BE2C (cell line): ENCODE measurements at places on chromosomes 12 and 14.

GRCh38 chr12:127343940-127344339 is 923.0 kb upstream of the TMEM132C start:
- no peak for DNase-seq

GRCh38 chr12:42868291-42868690 is 278.7 kb upstream of the PRICKLE1 start:
- DNase-seq: no peak

GRCh38 chr12:21825886-21826617 is 51.5 kb upstream of the KCNJ8 start:
- DNase-seq: no peak

- no peak for DNase-seq
Measured at GRCh38 chr14:104678346-104678745, 11.1 kb upstream of the INF2 start.

GRCh38 chr14:102078831-102079699 is 7.8 kb downstream of the HSP90AA1 start:
- DNase-seq: no peak

DNA sequence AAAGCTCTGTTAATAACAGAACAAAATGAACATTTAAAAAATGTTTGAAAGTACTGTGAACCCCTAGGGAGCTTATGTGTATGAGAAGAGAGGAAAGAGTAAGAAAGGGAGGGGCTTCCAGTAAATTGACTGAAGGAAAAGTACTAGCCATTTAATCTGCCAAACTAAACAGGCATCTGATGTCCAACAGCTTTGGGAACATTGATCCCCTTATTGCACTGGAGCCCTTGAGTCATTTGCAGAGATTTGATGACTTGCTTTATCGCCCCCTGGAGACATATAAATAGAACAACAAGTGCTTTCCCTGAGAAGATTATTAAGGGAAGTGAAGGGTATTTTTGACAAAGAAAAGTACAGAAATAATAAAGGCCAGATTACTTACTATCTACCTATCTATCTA is 319.3 kb upstream of the NOVA1 start:
- no peak for DNase-seq

DNA sequence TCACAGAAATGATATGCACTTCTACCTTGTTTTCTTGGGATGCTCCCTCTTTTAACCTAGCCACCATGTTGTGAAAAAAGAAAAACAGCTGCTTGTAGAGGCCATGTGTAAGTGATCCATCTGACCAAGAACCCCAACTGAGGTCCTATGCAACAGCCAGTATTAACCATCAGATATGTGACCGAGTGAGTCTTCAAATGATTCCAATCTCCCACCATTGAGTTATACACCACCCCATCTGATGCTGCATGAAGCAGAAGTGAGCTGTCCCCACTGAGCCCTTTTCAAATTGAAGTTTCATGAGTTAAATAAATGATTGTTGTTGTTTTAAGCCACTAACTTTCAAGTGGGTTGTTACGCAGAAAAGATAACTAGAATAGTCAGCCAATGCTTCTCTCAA is 20.6 kb upstream of the USP15 start:
- DNase-seq: no peak

GRCh38 chr12:3636328-3636727 is 116.6 kb downstream of the CRACR2A start:
- DNase-seq: no peak

DNA sequence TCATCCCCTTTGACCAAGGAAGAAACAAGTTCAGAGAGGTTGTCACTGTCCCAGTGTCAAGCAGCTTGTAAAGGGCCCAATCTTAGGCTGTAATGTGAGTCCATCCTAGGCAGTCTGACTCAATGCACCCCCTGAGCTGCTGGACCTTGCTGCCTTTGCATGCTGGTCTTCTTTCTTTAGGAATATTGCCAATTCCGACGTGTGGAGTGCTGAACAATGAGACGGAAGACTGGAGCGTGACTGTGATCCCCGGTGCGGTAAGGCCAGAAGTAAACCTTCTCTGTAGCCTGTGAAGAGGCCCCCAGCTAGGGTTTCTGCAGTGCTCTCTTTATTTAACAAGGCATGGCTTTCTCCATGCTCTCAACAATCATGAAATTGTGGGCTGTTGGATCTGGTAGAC is 963 bp downstream of the TCTN2 start:
- DNase-seq: no peak

- DNase-seq: no peak
Measured at GRCh38 chr12:106911581-106911980, 44.1 kb upstream of the TMEM263 start.

DNA sequence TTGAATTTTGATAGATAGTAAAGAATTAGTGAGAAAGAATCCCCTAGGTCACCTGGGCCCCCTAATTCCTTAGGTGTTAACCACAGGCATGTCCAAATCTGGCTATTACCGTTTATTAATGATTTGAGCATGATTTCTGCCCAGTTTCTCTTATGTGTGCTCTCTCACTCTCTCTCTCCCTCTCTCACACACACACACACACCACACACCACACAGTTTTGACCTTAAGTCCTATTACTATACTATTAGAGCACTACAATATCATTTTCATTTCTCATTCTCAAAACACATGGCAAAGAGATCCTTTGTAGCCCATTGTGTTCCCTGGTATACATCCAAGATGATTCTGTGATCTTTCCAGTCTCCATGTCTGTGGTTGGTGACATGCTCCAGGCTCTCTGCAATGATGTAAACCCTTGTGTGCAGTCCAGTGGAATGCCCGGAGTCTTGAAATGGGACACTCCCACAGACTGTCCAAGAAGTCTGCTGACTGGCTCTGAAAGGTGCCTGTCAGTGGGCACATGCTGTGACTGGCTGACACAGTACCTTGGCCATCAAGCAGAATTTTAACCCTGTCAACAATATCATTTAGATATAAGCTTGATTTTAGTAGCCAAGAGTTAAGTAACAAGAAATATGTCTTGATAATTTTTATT is 96.2 kb downstream of the FIGNL2 start:
- DNase-seq: peak; percentile 26

DNA sequence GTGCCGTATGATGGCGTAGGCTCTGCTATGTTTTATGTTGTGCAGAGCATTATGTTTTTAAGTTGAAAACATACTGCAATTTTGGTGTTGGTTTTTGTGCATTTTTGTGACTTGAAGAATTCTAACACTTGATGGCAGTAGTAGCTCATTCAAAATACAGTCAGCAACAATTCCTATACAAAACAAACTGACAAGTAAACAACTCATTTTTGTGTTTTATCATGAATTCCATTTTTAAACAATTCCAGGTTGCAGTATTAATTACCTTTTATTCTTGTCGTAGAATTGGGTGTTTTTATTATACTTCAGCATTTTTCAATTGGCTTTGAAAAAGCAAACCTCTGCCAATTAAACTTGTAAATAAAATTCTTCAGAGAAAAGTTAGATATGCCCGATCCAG is 4.1 kb upstream of the CCER1 start:
- no peak for DNase-seq

- no peak for DNase-seq
Measured at GRCh38 chr12:47910981-47911380, 6.2 kb upstream of the VDR start.

DNA sequence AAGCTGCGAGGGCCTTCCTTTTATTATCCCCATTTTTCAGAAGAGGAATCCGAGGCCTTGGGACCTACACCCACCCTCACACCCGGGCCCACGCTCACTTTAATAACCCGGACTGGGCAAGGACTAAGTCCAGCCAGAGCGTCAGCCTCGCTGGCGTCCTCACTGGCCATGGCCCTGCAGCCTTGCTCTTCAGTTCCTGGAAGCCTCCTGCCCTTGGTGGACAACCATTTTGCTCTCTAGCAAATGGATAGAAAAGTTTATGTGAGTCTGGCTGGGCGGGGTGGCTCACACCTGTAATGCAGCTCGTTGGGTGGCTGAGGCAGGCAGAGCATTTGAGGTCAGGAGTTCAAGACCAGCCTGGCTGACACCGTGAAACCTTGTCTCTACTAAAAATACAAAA is 9.8 kb downstream of the RTL1 start:
- no peak for DNase-seq

DNA sequence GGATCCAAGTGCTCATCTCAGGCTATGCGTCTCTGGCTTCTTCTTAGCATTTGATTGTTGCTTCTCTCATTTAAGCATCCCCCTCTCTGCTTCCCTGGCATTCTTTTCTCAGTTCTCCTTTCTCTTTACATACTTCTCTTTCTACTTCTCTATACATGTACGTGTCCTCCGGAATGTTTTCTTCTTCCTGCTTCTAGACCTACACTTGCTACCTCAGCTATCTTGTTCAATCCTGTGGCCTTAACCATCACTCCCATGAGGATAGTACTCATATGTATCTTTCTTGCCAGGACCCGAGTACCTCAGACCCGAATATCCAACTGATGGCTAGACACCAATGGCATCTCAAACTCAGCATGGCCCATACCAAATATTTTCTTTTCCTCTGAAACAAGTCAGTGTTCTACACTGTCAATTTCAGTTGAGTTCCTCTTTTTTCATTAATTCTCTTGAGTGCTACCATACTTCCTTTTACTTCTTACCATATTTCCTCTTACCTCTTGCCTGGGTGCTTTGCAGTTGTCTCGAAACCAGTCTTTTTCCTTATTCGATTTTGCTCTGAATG is 115.1 kb upstream of the SLC38A2 start:
- DNase-seq: no peak

GRCh38 chr14:91315844-91316267 is 71.4 kb upstream of the GPR68 start:
- DNase-seq: no peak

GRCh38 chr14:64768401-64769095 is 64.3 kb downstream of the PLEKHG3 start:
- no peak for DNase-seq

GRCh38 chr12:131720921-131721320 is 10.0 kb downstream of the SFSWAP start:
- no peak for DNase-seq

GRCh38 chr14:68932231-68932630 is 46.9 kb downstream of the ACTN1 start:
- no peak for DNase-seq

DNA sequence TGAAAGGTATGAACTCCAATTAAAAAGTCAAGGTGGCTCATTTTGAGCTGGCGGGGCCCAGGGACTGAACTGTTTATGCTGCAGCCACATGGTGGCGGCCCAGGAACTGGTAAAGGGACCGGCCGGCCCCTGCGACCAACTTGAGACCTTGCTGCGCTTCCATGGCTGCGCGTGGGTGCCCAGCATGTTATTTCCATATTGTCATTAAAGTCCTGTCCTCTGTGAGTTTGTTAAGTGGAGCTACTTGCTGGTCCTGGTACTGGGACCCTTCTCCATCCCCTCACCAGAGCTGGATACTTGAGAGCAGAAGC is 62.3 kb downstream of the BEGAIN start:
- DNase-seq: peak; percentile 12

DNA sequence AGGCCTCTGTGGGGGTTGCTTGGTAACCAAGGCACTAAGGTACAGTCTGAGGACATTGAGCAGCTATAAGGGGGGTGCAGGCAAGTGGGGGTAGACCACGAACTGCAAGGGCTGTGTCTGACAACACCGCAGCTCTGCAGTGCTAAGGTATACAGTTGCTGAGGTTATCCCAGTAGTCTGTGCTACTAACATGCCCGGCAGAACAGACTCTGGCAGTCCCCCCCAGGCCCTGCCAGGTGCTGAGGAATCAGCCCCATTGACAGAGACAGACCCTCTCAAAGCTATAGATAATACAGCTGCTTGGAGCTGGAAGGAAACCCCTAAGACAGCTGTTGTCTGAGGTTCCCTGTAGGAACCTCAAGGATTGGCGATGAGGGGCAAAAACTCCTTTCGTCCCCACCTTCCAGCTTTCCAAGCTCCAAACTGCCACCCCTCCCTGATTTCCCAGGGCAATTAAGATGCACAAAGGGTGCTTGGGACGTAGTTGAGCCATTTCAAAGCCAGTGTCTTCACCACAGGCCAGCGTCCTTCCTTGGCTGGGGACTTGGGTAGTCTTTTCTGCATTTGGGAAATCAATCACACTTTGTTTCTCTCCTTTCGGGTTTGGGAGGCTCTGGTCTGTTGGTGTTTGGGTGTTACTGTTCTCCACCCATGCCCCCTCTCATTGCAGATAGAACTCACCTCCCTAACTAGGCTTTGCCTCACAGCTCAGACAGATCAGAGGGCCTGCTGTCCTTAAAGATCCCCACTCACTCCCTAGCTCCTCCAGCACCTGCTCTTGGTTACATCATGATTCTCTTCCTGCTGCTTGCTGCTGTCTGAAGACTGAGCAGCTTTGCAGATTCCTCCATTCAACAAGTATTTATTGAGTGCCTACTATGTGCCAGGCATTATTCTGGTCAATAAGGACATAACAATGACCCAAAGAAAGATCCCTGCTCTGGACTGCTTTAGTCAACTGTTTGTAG is 2.0 kb upstream of the MYH7 start:
- no peak for DNase-seq

GRCh38 chr14:103713304-103714062 is 1.8 kb downstream of the XRCC3 start:
- no peak for DNase-seq

GRCh38 chr12:106764220-106764619 is 10.3 kb upstream of the RIC8B start:
- no peak for DNase-seq

- DNase-seq: no peak
Measured at GRCh38 chr12:15697201-15697600, 92.0 kb downstream of the EPS8 start.

GRCh38 chr14:34997762-34998161 is 15.0 kb downstream of the SRP54 start:
- no peak for DNase-seq

DNA sequence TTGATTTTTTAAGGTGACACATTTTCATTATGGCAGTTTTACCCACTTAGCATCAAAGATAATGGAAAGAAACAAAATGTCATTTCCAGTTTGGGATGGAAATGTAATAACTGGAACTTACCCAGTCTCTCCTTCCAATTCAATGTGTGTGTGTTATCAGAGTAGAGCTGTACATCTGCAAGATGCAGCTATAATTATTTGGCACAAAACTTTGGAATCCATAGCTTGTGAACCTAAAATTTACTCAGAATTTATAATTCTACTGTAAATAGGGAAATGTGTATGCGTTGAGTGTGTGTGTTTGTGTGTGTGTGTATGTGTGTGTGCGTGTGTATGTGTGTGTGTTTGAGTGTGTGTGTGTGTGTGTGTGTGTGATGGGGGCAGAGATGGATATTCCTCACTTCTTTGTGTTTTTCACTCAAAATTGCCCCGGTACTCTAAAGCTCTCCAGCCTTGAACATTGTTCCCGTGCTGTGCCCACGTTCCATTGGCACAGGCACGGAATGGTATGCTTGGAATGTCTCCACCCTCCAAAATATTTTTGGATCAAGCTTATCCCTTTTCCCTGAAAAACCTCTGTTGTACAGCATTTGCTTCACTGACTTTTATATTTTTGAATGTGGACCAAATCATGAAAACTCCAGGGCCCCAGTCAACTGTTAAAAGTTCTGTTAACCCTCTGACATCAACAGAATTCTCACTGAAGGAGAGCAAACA is 150.2 kb upstream of the BMP4 start:
- no peak for DNase-seq

- peak; percentile 100 for DNase-seq
Measured at GRCh38 chr14:99480917-99481744, at the start of gene CCNK. Gene CCNK (plus strand): TSS chr14:99481409. CDS start chr14:99492678, 11,269 bp downstream.

DNA sequence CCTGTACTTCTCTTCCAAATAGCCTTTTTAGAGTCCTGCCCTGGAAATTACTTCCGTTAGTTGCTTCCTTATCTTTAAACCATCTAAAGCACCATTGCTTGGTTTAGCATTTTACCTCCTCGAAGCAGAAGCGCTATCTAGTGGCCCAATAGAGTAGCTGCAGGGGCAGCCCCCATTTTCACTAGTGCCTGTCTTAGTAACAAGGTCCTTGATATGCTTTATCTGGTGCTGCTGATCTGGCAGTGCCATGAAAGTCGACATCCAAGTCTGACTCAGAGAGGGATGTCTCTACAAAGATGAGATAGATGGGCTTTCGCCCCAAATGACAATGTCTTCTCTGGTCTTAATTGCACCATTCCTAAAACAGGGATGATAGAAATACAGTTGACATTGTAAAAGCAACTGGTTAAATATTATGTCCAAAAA is 25.0 kb upstream of the CIT start:
- DNase-seq: peak; percentile 71
